ENCODE measurements at places on chromosomes 1 and 21.

- DNase-seq: no peak
These were observed 695.4 kb downstream of the BRINP3 start for GRCh38 chr1:189782295-189782694.

DNA sequence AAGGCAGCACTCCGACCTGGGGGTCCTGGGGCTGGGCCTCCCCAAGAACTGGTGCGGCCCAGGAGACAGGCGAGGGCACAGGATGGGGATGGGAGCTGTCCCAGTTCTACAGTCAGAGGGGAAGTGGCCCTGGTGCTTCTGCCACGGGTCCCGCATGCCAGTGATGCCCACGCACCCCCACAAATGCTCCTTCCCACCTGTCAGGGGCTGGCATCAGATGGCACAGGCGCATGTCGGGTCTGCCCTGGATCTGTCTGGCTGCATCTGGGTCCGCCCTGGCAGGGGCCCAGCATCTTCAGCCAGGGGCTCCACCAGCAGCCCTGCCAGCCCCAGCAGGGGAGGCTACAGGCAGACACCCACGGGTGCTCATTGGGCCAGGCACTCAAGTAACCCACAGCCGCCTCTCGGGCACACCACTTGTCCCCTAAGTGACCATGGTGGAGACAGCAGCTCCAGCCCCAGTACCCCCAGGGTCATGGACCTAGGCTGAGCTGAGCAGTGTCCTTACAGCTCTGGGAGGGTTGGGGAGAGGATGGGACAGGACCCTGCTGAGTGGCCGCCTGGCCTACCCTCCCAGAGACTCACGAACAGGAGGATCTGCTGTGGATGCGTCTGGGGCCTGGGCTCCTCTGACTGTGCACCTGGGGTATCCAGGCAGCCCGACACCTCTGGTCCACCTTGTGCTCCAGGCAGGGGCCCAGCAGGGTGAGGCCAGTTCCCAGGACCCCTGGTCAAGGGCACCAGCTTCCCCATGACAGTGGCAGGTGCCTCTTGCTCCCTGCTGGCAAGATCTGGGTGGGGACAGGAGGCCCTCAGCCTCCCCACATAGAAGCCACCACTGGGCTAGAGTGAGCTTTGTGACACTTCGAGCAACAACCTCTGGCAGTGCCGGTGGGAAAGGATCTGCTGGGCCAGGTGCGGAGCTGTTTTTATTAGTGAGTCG, 5.4 kb downstream of the SMIM1 start:
- DNase-seq: no peak

- DNase-seq: no peak
These were observed 247.9 kb upstream of the B3GALT2 start for GRCh38 chr1:193434319-193434718.

DNA sequence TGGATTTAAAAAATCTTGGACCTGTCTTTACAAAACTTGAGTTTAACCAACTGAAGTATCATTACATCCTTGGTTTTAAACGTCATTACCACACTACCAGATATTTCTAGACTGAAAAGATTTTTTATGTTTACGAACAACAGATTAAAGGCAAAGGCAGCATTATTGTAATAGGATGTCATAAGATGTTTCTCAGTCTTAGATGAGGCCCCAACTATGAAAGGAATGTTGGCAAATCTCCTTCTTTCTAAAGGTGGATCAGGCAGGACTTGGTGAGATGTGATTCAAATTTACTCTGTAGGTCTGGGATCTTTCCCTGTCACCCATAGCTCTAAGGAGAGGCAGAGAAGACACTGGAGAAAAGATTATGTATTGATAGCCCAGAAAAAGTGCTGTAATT, 417.9 kb downstream of the PTBP2 start:
- DNase-seq: no peak

DNA sequence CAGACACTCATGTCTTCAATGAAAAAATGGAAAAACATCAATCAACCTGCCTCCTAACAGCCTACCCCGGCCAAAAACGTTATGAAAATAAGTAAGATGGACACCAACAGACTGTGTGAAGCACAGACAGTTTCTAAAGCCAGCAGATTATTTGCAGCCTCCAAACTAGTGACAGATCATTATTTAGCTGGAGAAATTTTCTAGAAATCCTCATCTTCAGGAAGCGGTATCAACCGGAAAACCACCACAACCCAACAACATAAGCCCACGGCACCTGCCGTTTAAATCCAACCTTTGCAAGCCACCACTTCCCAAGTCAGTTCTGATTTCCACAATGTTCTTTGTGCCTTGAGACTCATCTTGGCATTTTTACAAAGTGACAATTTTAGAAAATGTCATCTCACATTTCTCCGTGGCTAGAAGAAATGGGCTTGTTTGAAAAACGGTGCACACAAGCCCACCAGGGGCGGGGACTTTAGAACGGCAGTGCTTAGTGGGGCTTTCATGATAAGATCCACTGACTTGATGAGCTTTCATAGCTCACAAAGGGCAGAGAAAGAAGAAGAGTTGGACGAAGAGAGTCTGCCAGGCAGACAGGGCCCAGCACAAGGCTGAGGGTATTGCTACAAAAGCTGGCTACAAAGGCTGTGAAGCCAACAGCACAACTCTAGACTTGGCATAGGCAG, 34.5 kb downstream of the LRRC38 start:
- no peak for DNase-seq

GRCh38 chr1:18817795-18818435, 41.5 kb downstream of the TAS1R2 start:
- DNase-seq: no peak

- no peak for DNase-seq
These were observed 3.1 kb downstream of the SIM2 start for GRCh38 chr21:36701756-36702621.

- DNase-seq: no peak
These were observed 12.0 kb downstream of the PPFIA4 start for GRCh38 chr1:203038217-203038741.

- DNase-seq: no peak
These were observed 39.5 kb downstream of the RNF115 start for GRCh38 chr1:145784409-145784808.
